ENCODE measurements at places on chromosomes 12 and 14.

- no peak for DNase-seq
- H3K4me3 ChIP-seq, result no peak overlapping the region
- H3K27ac ChIP-seq, result no peak overlapping the region
- peaks cover 3% of the 10 kb centered on the region for H3K27me3 ChIP-seq
Measured at GRCh38 chr14:38873941-38874612, 229.0 kb downstream of the SEC23A start.

GRCh38 chr12:109890620-109891170 lies 9.4 kb upstream of the TCHP start:
- H3K4me1 ChIP-seq, result peaks cover 19% of the 10 kb centered on the region
- H3K27me3 ChIP-seq, result no peaks in the 10 kb centered on the region
- H3K4me3 ChIP-seq, result no peak overlapping the region
- DNase-seq, result no peak
- no peak overlapping the region for H3K27ac ChIP-seq

DNA sequence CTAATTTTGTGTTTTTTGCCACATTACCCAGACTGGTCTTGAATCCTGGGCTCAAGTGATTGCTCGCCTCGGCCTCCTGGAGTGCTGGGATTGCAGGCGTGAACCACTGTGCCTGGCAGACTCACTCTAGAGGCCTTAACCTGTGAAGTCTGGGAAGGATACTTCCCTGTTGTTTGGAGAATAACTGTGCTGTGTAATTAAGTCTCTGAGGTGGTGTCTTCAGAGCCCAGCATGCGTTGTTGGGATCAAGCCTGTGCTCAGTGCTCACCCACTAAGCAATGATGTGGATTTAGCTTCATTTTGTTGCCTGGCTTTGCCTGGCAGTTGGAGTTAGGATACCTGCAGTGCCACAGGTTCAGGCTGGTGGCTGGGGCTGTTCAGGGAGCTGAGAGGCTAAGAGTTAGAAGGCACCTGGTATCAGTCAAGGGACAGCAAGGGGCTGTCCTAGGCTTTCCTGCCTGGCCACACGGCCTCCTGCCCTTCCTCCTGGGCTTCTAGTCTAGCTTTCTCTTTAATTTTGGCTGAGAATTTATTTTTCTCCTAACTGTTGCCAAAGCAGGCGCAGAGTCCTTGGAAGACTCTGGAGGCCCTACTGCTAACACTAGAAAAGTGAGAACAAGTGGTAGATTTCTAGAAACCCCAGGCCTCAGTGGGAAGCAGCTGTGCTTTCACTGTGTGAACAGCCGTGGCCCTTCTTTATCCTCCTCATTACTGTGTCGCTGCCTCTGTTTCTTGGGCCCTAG lies 38.5 kb downstream of the EP400 start:
- DNase-seq, result no peak
- no peaks in the 10 kb centered on the region for H3K4me1 ChIP-seq
- no peaks in the 10 kb centered on the region for H3K27me3 ChIP-seq
- H3K27ac ChIP-seq, result no peak overlapping the region
- H3K4me3 ChIP-seq, result no peak overlapping the region

DNA sequence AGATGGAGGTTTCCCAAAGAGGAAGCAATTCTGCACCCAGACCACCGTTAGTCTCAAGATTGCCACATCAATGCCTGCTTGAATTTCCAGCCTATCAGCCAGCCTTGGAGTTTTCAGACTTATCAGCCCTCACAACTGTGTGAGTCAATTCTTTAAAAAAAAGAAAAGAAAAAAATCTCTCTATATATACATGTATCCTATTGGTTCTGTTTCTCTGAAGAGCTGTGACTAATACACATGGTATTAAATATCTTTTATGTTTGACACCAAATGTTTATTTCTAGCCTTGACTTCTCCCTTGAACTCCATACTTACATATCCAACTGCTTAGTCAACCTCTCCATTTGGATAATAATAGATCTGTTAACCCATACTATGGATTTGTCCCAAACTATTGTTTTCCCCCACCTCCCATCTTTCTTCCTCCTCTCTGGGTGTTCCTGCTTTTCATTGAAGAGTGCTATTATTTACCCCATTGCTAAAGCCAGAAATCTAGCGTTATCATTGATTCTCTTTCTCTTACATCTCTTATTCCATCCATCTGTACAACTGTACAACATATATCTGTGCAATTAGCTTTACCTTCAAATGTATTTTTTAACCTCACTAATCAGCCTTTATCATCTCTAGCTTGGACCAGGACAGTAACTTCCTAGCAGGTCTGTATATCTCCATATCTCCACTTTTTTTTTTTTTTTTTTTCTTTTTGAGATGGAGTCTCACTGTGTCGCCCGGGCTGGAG lies 22.7 kb upstream of the EID3 start:
- H3K4me1 ChIP-seq, result peaks cover 11% of the 10 kb centered on the region
- no peak overlapping the region for H3K4me3 ChIP-seq
- no peak overlapping the region for H3K27ac ChIP-seq
- no peak for DNase-seq
- peaks cover 7% of the 10 kb centered on the region for H3K27me3 ChIP-seq
- H3K36me3 ChIP-seq, result peaks cover 2% of the 10 kb centered on the region

GRCh38 chr12:56954057-56954957 lies 3.1 kb downstream of the RDH16 start:
- H3K27ac ChIP-seq, result no peak overlapping the region
- H3K36me3 ChIP-seq, result no peaks in the 10 kb centered on the region
- DNase-seq, result no peak
- no peaks in the 10 kb centered on the region for H3K27me3 ChIP-seq

GRCh38 chr12:85468356-85469157 lies 188.5 kb downstream of the ALX1 start:
- peak overlapping the region; percentile 69 for H3K4me3 ChIP-seq
- peaks cover 9% of the 10 kb centered on the region for H3K27me3 ChIP-seq
- DNase-seq, result peak; percentile 32

DNA sequence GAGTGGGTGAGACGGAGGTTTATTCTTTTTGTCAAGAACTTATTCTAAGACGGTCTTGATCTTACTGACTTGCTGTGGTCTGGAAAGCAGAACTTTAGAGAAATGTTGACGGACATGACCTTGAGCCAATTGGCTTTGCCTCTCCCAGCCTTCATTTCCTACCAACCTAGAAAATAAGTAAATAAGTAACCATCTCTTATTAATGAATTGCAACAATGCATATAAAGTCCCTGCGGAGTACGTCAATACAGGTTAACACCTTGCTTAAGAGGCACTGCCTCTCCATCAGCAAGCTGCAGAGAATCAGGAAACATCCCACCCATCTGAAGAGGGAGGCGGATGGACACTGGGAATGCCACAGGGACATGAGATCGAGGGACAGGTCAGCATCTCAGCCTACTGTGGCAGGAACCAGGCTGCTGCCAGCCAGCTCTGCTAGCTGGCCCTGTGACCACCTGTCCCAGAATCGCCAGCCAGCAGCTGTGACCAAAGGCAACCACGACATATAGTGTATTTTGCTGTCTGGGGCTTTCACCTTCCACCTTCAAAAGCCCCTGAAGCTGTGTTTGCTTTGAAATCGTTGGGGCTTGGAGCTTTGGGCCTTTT lies 208.3 kb downstream of the BCL11B start:
- H3K4me3 ChIP-seq, result no peak overlapping the region
- peaks cover 9% of the 10 kb centered on the region for H3K4me1 ChIP-seq
- no peak for DNase-seq
- no peaks in the 10 kb centered on the region for H3K27me3 ChIP-seq
- H3K36me3 ChIP-seq, result no peaks in the 10 kb centered on the region

DNA sequence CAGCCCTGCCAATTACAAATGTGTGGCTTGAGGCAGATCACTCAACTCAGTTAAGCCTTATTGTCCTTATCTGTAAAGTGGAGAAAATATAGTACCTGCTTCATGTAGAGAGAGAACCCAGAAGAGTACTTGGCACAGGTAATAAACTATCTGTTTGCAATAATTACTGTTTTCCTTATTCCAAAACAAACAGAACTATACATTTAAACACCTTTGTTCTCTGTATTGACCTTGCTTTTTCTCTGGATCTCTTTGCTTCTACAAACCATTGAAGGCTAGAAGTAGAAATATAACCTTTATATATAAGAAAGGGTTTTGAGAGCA lies 70.8 kb upstream of the SRSF5 start:
- no peak for DNase-seq
- H3K4me1 ChIP-seq, result peaks cover 70% of the 10 kb centered on the region
- peaks cover 24% of the 10 kb centered on the region for H3K36me3 ChIP-seq

DNA sequence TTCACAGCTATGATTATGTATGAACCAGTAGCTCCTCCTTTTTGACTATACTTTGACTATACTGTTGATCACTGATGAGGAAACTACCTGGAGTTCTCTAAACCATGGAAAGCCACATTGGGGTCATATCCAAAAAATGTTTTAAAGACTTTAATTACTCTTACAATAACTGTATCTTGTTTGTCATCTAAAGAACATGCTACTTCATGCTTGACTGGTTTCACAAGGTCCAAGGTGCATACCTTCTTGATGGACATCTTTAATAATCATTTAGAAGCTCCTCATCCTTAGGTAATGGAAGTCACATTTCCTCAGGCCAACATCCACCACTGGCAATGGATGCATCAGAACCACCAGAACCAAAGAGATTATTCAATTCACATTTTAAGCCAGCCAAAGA lies 29.9 kb downstream of the WASHC3 start:
- no peaks in the 10 kb centered on the region for H3K4me1 ChIP-seq
- no peaks in the 10 kb centered on the region for H3K27me3 ChIP-seq
- peaks cover 22% of the 10 kb centered on the region for H3K36me3 ChIP-seq
- no peak for DNase-seq
- H3K4me3 ChIP-seq, result no peak overlapping the region
- H3K27ac ChIP-seq, result no peak overlapping the region

- DNase-seq, result no peak
- peak overlapping the region; percentile 94 for H3K4me3 ChIP-seq
- peaks cover 15% of the 10 kb centered on the region for H3K36me3 ChIP-seq
- H3K4me1 ChIP-seq, result peaks cover 45% of the 10 kb centered on the region
Measured at GRCh38 chr14:59482541-59483331, 1.5 kb downstream of the L3HYPDH start.

DNA sequence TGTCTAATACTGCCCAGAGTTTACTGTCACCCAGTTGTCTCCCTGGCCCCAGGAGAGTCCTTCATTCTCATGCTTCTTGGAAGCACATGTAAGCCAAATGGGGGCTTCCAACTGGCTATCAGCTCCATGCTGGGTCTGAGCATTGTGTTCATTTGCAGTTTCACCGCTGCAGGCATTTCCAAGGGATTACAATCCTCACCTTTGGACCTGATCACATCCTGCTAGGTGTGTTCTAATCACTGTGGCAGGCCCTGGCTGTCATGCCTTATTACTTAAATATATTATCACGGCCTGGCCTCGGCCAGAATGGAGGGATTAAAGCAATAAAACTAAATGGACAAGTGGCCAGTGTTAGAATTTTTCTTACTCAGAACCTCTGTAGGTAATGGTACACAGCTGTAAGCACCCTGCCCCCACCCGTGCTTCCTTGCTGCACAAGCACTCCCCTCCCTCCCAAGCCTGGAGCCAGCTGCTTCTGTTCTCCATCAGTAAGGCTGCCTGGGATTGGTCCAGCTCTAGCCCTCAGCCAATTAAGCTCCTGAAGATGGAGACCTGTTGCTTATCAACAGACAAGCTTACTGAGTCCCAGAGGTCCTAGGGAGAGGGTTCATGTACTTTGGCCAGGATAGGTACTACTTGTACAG lies 175.9 kb upstream of the RBM19 start:
- H3K27ac ChIP-seq, result no peak overlapping the region
- no peak for DNase-seq
- no peaks in the 10 kb centered on the region for H3K4me1 ChIP-seq
- H3K4me3 ChIP-seq, result no peak overlapping the region
- no peaks in the 10 kb centered on the region for H3K27me3 ChIP-seq
- H3K36me3 ChIP-seq, result no peaks in the 10 kb centered on the region

DNA sequence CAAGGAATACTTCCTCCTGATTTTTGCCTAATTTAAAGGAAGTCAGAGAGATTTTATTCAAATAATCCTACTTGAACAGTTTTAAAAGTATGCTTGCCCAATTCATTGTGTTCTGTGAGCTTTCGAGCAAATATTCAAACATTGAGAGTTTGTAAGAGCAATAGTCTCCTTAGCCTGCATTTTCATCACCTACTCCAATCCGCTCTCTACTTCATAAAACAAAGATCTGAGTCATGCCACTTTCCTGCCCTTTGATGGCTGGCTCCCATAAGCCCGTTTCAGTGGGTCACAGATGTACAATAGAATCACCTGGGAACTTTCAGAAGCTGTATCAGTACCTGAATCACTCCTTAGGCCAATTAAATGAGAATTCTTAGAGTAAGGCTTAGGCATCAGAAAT lies 319.2 kb downstream of the PDZRN4 start:
- no peak overlapping the region for H3K27ac ChIP-seq
- H3K27me3 ChIP-seq, result peaks cover 17% of the 10 kb centered on the region
- H3K4me1 ChIP-seq, result no peaks in the 10 kb centered on the region
- H3K4me3 ChIP-seq, result no peak overlapping the region
- no peaks in the 10 kb centered on the region for H3K36me3 ChIP-seq

DNA sequence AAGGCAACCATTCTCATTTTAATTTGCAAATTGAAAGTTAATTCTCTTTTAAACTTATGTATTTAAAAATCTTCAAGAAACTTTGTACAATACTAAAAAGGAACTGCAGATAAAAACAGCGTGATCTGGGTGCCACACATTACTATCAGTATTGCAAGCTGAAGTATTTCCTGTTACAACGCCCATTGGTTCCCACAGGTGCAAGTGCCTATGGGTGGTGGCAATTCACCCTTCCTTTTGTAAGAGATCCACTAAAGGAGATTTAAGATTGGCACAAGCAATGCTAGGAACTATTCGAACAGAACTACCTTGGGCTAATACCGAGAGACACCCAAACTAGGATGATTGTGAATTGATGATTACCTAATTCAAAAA lies 13.2 kb downstream of the TAOK3 start:
- H3K27me3 ChIP-seq, result no peaks in the 10 kb centered on the region
- H3K4me1 ChIP-seq, result peaks cover 38% of the 10 kb centered on the region
- DNase-seq, result peak; percentile 11
- H3K4me3 ChIP-seq, result peak overlapping the region; percentile 85
- peaks cover 10% of the 10 kb centered on the region for H3K36me3 ChIP-seq
- H3K27ac ChIP-seq, result peak overlapping the region; percentile 88

DNA sequence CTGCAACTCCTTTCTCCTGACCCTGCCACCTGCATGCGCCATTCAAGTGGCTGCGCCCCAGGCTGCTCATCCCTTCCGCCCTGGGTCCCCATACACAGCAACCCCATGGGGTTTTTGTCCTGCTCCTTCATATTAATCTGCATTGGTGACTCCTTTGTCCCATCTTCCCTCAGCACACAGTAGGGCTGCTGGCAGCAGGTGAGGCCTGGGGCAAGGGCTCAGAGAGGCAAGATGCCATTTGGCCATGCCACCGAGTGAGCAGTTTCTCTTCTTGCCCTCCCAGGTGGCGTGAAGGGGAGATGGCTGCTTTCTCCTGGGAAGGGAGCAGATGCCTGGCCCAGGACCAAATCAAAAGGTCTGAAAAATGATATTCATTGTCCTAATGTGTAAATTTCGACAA lies 9.1 kb downstream of the RTL1 start:
- H3K4me3 ChIP-seq, result no peak overlapping the region
- H3K27me3 ChIP-seq, result peaks cover 27% of the 10 kb centered on the region
- no peak for DNase-seq
- no peaks in the 10 kb centered on the region for H3K36me3 ChIP-seq
- no peaks in the 10 kb centered on the region for H3K4me1 ChIP-seq
